Lung microvascular endothelial cell (primary cell): ENCODE measurements at places on chromosomes 5 and 9.

DNA sequence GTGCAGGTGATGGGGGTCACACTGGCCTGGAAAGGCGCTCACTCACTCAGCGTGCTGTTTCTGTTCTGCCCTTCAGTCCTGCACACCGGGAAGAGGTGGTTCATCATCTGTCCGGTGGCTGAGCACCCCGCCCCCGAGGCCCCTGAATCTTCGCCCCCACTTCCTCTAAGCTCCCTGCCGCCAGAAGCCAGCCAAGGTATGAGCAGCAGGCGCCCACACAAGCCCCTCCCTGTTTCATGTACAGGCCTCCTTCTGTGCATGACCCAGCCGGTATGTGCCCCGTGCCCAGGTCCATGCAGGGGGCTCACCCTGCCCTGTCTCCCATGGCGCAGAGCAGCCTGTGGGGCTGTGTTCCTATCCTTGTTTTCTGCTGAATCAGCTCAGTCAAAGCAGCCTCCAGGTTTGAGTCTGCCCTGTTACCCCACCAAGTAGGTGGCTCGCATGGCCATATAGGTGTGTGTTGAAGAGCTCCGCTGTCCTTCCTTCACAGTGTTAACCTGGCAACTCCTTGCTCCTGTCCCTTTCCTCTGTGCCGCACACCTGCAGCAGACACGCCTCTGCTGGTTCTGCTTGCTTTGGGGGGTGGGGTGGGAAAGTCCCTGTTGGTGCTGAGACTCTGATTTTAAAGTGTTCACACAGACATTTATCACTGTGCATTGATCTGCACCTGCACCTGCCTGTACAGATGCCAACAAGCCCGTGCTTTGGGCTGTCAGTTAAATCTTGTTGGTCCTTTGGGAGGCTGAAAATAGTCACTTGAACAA, 84.8 kb downstream of the WNK2 start:
- DNase-seq = no peak

DNA sequence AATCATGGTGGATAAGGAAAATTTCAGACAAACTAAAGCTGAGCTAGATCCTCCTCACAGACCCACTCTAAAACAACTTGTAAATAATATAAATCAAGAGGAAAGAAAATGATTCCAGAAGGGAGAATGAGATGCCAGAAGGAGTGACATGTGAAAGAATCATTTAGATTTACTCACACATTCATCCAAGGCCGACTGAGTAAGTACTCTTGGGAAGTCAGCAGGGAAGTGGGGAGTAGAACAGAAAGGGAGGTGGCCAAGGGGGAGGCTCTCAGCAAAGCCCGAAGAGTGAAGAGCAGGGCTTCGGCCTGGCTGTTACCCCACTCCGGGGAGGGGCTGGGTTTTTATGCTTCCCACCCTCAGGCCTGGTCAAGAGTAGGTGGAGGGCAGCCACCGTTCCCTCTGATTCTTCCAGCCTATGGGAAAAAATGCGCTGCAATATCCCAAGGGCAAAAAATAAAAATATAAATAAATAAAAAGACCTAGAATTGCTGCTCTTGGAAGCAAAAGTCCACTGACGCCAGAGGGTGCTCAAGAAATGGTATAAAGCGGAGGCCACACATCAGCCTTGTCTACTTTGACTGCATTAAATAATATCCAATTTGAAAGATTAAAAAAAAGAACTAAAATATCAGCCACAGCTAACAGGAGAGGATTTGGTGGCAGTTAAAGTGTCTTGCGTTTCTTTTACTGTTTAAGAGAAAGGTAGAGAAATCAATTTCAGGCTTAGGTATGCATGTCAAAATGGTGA, 110.2 kb upstream of the COL5A1 start:
- DNase-seq = no peak

DNA sequence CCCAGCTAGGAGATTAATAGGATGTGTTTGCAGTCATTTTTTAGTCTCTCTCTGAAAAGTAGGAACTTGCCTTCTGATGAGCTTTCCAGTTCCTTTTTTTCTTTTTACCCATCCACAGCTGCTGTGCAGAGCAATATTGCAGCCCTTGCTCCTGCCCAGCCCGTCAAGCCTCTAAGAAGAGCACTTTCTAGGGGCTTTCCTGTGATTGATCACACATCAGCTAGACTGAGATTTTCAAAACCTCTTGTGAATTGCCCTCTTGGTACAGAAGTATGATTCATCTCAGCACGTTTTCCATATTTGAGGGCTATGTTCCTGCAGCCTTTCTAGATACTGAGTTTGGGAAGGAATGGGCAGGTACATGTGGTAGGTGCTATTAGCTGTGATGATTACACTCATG, 93.9 kb downstream of the GALNT10 start:
- DNase-seq = no peak

DNA sequence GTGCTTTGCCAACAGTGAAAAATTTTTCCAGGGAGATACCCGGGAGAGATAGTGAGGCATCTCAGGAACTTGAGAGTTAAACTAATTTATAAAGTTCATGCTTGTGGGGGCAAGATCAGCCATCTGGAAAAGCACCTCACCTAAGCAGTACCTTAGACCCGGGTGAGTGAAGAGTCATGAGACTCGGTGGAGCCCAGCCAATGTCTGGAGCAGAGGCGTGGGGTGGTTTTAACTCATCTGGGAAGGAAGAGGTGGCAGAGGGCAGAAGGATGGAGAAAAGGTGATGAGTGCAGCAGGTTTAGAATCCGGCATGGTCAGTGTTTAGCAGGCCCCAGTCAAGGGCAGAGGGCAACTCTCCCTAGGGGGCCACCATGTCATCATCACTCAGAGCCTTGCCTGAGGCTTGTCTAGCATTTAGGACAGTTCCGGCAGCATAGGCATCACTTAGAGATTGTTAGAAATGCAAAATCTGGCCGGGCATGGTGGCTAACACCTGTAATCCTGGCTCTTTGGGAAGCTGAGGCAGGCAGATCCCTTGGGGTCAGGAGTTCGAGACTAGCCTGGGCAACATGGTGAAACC, 4.3 kb upstream of the RNF183 start:
- no peak for DNase-seq

DNA sequence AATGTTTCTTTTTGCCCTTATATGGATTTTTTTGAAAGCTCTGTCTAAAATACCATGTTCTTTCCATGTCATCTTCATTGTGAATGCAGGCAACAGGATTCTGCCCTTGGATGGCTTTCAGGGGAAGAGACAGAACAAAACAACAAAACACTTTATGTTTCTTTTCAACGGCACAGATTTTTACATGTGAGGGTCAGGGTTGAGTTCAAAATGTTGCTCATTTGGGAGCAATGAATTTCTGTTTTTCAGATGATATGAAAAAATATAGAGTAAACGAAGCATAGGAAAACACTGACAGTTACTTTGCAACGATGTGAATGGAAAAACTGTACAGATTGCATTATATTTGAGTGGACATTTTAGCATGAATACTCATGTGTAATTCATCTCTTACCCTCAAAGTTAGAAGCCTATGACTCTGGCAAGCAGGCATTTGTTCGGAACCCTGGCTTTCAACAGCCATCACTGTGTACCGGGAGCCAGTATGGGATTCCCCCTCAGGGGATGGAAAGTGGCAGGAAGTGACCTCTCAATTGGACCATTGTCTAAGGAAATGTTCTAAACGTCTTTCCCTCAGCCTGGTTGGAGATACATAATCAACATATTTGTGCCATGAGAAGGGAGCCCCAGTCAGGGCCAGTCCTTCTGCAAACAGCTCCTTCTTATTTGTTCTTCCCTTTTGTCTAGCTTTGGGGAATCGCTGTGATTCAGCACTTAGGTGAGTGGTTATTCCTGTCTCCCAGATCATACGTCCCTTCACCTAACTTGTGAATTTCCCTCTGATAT, 153.9 kb upstream of the MEF2C start:
- DNase-seq = peak; percentile 36

GRCh38 chr9:122383992-122384461, 13.2 kb downstream of the PTGS1 start:
- DNase-seq = peak; percentile 56

GRCh38 chr9:35758475-35759050, 4.5 kb upstream of the MSMP start:
- DNase-seq = no peak

DNA sequence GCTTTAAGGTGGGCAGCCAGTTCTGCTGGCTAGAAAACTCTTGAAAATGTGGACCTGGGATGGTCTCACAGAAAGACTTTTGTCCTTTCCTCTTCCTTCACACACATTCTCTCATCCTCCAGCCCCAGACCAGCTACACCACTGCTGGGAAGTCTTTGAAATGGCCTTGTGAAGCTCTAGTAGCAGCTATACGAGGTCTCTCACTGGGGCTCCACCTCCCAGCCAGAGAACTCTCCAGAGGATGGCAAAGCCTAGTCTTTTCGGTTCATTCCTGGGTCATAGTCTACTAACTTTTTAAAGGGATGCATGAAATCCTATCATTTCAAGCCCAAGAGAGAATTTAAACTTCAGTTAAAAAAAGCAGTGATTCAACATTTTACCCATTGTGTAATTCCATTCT, 133.9 kb upstream of the ERCC6L2 start:
- no peak for DNase-seq

- no peak for DNase-seq
Measured at GRCh38 chr9:91177081-91177480, 184.6 kb downstream of the AUH start.

DNA sequence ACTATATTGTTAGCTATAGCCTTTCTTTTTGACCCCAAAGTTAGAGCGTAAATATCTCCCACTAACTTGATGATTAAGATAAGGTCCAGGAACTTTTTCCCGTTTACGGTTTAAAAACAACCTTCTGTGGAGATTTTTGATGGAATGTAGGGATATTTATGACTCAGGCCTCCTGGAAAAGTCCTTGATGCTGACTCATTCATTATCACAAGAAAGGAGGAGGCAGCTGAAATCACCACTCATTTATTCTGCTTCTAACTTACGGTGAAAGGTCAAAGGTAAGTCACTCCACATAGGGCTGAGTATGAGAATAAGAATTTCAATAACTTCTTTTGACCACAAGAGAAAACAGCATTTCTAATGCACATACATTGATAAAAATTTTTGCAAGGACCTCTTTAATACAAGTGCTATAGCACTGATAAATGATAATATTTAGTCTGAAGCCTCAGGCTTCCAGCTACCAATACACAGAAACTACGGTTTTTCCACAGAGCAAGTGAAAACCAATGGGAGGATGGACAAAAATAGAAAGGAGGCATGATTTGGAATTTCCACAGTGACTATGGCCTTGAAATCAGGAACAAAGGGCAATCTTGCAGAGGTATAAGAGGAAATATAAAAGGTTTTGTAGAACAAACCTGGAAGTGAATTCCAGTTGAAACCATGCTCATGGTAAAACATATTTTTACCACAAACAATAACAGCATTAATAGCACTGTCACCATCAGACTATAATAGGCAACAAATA, 146.5 kb downstream of the PPP2R2B start:
- peak; percentile 90 for DNase-seq

- no peak for DNase-seq
Measured at GRCh38 chr5:107764976-107765804, 94.5 kb upstream of the EFNA5 start.

- DNase-seq = no peak
Measured at GRCh38 chr5:160183075-160183474, 46.2 kb upstream of the FABP6 start.

GRCh38 chr5:118791926-118792734, 196.2 kb downstream of the DTWD2 start:
- DNase-seq = peak; percentile 74

DNA sequence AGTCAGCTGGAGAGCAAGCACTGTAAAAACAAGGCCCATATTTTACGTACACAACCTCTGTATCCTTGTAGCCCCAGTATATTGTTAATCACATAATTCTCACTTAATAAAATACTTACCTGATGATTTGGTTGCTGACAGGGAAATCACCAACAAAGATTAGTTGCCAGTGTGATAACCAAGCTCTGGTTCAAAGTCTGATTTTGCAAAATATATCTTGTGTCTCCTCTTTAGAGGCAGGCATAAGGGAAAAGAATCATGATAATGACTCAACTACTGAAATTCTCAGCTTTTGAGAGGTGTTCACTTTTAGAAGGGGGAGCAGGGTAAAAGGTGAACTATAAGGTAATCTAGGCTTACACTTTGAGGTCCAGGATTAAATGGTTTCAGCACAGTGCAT, 351.1 kb upstream of the CD180 start:
- no peak for DNase-seq

- DNase-seq = no peak
Measured at GRCh38 chr5:74187757-74188156, 452.8 kb downstream of the ENC1 start.

DNA sequence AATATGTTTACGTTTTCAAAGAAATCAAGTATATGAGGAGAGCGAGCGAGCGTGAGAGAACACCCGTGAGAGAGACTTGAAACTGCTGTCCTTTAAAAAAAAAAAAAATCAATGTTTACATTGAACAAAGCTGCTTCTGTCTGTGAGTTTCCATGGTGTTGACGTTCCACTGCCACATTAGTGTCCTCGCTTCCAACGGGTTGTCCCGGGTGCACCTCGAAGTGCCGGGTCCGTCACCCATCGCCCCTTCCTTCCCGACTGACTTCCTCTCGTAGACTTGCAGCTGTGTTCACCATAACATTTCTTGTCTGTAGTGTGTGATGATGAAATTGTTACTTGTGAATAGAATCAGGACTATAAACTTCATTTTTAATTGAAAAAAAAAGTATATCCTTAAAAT, 97.0 kb downstream of the PDE6A start:
- no peak for DNase-seq

DNA sequence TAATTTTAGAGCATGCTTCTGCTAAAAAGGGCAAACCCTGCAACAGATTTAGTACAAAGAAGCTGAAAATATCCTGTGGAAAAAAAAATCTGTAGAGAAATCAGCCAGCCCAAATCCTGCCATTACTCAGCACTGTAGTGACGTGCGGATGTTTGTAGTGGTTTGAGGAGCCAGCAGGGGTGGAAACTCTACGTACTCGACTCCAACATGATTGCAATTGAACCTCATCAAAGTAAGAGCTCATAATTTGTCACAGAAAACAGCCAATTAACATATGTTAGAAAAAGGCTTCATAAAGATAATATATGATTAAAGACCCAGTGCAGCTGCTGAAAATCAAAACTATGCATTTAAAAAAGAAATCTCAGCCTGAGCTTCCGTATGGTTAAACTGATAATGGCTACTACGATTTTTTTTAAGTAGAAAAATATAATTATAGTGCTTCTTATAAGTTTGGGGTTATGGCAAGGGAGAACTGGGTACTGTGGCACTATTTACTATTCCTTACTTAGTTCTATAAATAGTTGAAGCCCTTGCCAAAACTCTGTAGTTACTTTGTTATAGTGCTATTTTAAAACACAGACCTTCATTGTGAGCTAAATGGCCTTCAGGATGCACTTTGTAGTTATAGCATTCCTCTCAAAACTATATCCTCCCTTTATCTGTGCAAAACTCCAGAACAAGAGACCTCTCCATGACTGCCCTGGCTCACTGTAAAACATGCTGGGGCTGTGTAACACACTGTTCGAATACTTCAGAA, 49.4 kb downstream of the MEF2C start:
- DNase-seq = peak; percentile 85

GRCh38 chr5:143443330-143443729, 39.8 kb upstream of the NR3C1 start:
- no peak for DNase-seq

GRCh38 chr9:15268317-15268716, 38.7 kb downstream of the TTC39B start:
- DNase-seq = no peak

GRCh38 chr9:19630760-19631159, 158.1 kb downstream of the SLC24A2 start:
- no peak for DNase-seq
